Peyer's patch (tissue), 4 donors: ENCODE measurements at places on chromosomes 1 and 21. TPM values are rescaled to one million over a fixed set of nuclear protein-coding genes. Genes with fewer than 3 reads are reported as not detected.

- DNase-seq, result no peak
Observed at GRCh38 chr1:41870076-41870562, 48.6 kb downstream of the HIVEP3 start.

GRCh38 chr1:58058323-58058722 lies 488.2 kb downstream of the OMA1 start:
- no peak for DNase-seq

DNA sequence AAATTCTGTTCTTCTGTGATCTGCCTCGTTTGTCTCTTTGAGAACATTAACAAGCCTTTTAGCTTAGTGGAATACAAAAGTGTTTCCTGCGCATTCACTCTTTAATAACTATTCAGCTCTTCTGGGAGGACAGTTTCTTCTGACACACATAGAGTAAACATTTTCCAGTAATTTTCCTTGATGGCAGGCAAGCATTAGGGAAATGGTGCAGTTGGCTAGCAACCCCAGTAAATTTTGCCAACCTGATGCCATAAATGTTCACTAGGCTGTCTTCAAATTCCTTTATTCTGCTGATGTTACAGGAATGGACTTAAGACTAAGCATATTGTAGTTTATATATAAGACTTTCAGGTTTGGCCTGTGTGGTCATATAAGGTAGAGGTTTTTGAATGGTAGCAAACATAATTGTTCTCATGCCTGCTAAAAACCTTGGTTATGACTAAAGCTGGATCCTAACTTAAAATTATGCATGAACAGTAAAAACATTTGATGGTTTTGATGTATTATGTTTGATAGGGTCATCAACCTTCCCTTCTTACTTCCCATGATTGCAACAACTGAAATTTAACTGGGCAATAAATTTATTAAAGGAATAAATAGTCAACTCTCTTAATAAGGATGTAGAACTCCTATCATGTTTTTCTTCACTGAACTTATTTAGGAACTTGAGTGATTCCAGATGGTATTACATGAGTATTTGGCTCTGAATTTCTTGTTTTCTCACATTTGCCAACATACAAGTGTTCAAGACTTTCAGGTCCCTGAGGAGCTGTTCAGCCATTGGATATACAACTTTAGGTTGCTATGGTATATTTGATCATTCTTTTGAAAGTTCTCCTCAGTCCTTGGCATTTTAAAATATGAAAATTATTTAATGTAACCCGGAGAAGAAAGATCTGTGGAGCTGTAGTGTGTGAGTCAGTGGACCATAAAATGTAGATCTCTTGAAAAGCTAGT lies 223.4 kb downstream of the FMN2 start:
- no peak for DNase-seq

The POU3F1 gene
- total RNA-seq, result not detected

The RXRG gene
- 10.7 TPM for total RNA-seq

DNA sequence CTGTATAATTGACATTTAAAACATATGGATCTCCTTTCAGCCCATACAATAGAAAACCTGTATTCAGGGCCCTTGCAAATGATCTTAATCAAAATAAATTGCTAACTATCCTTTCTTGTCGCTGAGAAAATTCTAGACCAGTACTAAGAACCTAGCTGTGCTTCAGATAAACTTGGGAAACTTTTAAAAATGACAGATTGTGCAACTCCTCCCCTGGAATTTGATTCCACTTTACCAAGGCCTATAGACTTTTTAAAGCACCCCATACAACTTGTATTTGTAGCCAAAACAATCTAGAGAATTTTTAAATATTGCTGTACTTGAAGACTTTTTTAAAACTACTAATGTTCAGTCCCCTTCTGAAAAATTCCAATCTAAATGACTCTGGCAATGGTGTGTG lies 51.6 kb downstream of the ZNF644 start:
- DNase-seq, result no peak

DNA sequence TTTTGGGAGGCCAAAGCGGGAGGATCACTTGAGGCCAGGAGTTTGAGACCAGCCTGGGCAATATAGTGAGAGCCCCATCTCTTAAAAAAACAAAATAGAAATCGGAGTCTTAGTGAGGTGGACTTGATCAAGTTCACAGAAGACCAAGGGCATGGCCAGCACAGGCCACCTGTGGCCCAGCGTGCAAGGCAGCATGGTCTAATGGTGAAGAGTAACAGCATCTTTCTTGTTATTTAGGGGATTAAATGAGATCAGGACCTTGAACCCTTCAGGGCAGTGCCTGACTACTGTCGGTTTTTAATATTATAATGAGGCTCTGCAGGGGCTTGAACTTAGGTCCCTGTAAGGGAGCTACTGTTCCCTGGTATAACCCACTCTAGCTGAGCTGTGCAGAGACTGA lies 38.5 kb downstream of the EIF2D start:
- no peak for DNase-seq

The TMEM39B gene
- 9.9 TPM for total RNA-seq

The PPM1J gene
- total RNA-seq, result not detected

The GUK1 gene
- 232 TPM for total RNA-seq

GRCh38 chr1:226063224-226063976 lies 884 bp downstream of the H3-3A start:
- DNase-seq, result peak; percentile 49

- DNase-seq, result peak; percentile 16
Observed at GRCh38 chr1:117632269-117633067, 26.6 kb downstream of the TENT5C start.

The PODN gene
- total RNA-seq, result 32.2 TPM
